Hippocampal formation (tissue), 2 donors: ENCODE measurements at places on chromosomes 4 and X.

DNA sequence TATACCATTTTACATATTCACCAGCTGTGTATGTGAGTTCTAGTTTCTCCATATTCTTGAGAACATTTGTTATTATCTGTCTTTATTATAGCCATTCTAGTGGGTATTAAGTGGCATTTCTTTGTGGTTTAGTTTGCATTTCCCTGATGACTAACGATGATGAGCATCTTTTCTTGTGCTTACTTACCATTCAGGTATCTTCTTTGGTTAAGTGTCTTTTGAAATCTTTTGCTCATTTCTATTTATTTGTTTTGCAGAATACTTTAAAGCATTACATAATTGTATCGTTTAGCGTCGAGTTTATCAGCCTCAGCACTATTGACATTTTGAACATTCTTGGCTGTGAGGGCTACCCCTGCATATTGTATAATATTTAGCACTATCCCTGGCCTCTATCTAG is 85.4 kb downstream of the FRMPD4 start:
- DNase-seq, result no peak

DNA sequence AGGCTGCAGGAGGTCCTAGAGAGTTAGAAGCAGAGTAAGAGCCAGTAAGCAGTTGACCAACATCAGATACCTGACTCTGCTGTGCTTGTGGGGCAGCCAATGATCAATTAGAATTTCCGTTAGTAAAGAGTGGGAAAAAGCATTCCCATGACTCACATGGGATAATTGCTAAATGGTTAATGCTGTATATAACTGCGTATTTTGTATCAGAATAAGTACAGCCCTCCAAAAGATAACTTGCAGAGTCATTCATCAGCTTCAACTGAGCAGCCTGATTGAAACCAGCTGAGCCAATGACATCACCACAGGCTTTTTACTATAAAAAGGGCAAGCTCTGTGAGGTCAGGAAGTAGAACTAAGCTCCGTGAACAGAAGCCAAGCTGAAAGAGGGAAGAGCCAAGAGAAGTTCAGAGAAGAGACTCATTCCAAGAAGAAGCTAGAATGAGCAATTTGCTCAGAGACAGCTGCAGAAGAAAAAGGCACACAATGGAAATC is 67.9 kb downstream of the PPP3CA start:
- no peak for DNase-seq

- no peak for DNase-seq
These were observed 13.1 kb upstream of the G3BP2 start for GRCh38 chr4:75686346-75686745.

- DNase-seq, result no peak
These were observed 108.8 kb upstream of the STIM2 start for GRCh38 chr4:26751838-26752237.

- no peak for DNase-seq
These were observed 14.8 kb downstream of the TBC1D1 start for GRCh38 chr4:37905533-37906169.
